ENCODE measurements at places on chromosomes 4 and X. TPM values are rescaled to one million over a fixed set of nuclear protein-coding genes. Genes with fewer than 3 reads are reported as not detected.

Gene FAT4
- 0.02 TPM for total RNA-seq

Gene SPIN2A
- 0.60 TPM for total RNA-seq

Gene FSTL5
- 0.36 TPM for total RNA-seq

Gene GDPD2
- not detected for total RNA-seq

Gene GAGE10
- 0.80 TPM for total RNA-seq

Gene ZDHHC15
- total RNA-seq: not detected

GRCh38 chr4:2949782-2950125 is 13.5 kb downstream of the NOP14 start:
- no peaks in the 10 kb centered on the region for H3K27me3 ChIP-seq
- no peak overlapping the region for H3K4me3 ChIP-seq

Gene SMIM10L2A
- total RNA-seq: 0.18 TPM

DNA sequence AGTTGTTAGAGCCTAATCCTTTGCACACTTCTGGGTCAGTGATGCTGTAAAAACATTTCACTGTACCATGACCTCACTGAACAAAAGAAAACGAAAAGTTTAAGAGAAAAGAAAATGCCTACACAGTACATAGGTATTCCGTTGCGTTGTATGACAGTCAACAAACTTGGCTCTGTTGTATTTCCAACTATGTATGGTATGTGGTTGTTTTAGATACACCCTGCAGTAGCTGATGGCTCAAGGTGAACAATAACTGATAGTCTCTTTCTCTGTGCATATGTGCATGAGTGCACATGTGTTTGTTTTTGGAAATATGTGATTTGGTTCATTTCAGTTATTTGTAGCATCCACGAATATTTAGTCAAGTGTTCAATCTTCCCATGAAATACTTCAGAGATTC is 176.0 kb downstream of the BMPR1B start:
- H3K27ac ChIP-seq: no peak overlapping the region
- no peak overlapping the region for H3K4me3 ChIP-seq
- H3K36me3 ChIP-seq: no peaks in the 10 kb centered on the region
- no peak for DNase-seq

Gene PRR32
- total RNA-seq: not detected

DNA sequence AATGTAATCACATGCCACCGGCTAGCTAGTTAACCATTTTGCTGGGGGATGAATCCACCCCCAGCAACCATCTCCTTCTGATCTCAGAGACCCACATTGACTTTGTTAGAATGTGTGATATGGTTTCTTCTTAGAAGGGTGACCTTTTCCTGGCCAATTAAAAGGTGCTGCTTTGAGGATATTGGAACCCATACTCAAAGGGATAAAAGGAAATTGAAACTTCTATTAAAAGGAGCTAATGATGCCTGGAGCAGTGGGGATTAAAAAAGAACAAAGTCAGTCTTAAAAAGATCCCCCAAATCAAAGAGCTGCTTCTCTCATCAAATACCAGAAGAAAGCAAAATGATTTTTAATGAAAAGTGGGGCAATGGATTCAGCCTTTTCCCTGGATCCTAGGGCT is 214.1 kb downstream of the SHROOM3 start:
- no peaks in the 10 kb centered on the region for H3K4me1 ChIP-seq
- H3K36me3 ChIP-seq: no peaks in the 10 kb centered on the region
- no peak overlapping the region for H3K27ac ChIP-seq

Gene STAP1
- total RNA-seq: 1.3 TPM

- DNase-seq: no peak
- no peak overlapping the region for H3K27ac ChIP-seq
- H3K4me1 ChIP-seq: peaks cover 6% of the 10 kb centered on the region
- H3K27me3 ChIP-seq: no peaks in the 10 kb centered on the region
- no peak overlapping the region for H3K4me3 ChIP-seq
Measured at GRCh38 chrX:119479845-119480244, 11.6 kb downstream of the SLC25A5 start.

Gene OFD1
- total RNA-seq: 26.1 TPM

DNA sequence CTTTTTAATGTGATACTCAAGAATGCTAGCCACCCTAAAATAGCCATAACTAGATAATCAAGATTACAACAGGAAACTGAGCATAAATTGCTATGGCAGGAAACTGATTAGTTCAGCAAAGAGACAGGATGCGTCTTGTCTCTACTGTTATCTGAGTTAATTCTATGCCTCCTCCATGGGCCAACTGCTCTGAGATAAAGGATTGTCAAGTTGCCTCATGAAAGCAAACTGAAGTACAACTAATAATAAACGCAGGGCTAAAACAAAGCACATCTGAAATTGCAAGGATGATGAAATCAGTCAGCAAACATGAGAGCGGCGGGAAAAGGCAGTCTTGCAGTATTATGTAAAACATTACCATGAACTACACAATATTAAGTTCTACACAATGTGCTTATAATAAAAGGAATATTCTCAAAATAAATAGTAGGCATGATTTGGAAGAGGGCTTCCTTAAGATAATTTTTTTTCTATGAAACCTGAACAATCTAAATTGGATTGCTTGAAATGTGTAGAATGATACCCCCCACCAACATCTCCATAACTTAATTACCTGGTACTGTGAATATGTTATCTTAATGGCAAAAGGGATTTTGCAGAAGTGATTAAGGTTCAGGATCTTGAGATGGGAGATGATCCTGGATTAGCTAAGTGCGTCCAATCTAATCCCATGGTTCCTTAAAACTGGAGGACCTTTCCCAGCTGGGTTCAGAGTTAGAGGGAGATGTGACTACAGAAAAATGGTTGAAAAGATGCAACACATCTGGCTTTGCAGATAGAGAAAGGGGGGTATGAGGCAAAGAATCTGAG is 65.9 kb downstream of the ANTXR2 start:
- no peaks in the 10 kb centered on the region for H3K4me1 ChIP-seq
- H3K4me3 ChIP-seq: no peak overlapping the region
- H3K27ac ChIP-seq: peak overlapping the region; percentile 92

GRCh38 chrX:120224388-120224787 is 26.2 kb upstream of the ZBTB33 start:
- H3K4me1 ChIP-seq: peaks cover 10% of the 10 kb centered on the region
- no peak overlapping the region for H3K27ac ChIP-seq
- no peaks in the 10 kb centered on the region for H3K27me3 ChIP-seq
- no peak for DNase-seq
- H3K36me3 ChIP-seq: no peaks in the 10 kb centered on the region

DNA sequence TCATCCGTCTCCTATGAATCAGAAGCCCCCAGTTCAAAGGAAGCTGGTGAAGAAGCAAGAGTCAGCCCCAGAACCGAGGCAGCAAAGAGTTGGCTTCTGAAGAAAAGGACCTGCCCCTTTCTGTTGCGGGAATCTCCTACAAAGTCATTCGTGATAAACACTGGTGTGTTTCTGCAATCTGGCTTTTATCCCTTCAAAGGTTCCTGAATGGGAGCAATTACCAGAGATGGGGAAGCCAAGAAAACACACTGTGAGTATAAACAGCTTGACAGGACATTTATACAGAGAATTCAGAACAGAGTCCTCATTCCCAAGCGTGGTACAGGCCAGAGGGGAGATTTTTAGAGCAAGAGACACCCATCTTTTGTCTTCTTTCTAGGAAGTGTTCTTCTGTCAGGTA is 226.8 kb upstream of the LNX1 start:
- H3K4me1 ChIP-seq: no peaks in the 10 kb centered on the region
- no peak for DNase-seq
- H3K27me3 ChIP-seq: no peaks in the 10 kb centered on the region
- H3K36me3 ChIP-seq: no peaks in the 10 kb centered on the region
